Osteoblast (primary cell): ENCODE measurements at places on chromosomes 1 and 21.

DNA sequence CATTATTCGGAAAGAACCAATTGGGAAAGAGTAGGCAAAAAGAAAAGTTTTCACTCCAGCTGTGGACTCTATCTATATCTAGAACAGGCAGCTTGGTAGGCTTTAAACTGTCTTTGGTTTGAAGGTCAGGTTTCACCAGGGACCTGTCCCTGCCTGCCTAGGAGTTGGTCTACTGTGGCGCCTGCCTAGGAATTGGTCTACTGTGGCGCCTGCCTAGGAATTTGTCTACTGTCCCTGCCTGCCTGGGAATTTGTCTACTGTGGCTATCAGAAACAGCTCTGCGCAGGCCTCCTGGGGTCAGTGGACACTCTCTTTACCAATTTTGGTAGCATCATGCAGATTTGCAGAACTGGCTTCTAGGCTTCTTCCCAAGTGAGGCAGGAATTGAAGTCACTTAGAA lies 13.8 kb downstream of the USP25 start:
- no peaks in the 10 kb centered on the region for H3K27me3 ChIP-seq
- H3K4me1 ChIP-seq: peaks cover 8% of the 10 kb centered on the region
- H3K27ac ChIP-seq: no peak overlapping the region
- H3K4me3 ChIP-seq: no peak overlapping the region

- H3K36me3 ChIP-seq: no peaks in the 10 kb centered on the region
- no peak overlapping the region for H3K27ac ChIP-seq
- DNase-seq: no peak
- H3K4me1 ChIP-seq: no peaks in the 10 kb centered on the region
Measured at GRCh38 chr1:147505568-147505967, 35.7 kb upstream of the BCL9 start.

- no peak overlapping the region for H3K4me3 ChIP-seq
- peaks cover 6% of the 10 kb centered on the region for H3K4me1 ChIP-seq
- H3K27ac ChIP-seq: no peak overlapping the region
- DNase-seq: no peak
- no peaks in the 10 kb centered on the region for H3K36me3 ChIP-seq
- peaks cover 55% of the 10 kb centered on the region for H3K27me3 ChIP-seq
Measured at GRCh38 chr1:203219934-203220333, 9.5 kb downstream of the CHIT1 start.

DNA sequence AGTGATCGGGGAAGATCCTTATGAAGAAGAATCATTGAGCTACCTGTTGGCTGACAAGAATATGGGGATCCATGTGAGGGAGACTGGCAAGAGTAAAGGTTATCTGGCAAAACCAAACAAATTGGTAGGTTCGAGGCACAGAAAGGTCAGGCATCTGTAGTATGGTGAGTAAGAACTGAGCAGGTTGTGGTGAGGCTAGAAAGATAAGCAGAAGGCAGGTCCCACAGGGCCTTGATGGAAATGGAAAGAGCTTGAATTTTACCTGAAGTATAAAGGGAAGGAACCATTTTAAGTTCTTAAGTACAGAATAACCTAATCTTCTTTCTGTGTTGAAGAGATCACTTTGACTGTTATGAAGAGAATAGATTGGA lies 11.1 kb downstream of the PTPRC start:
- DNase-seq: no peak
- no peaks in the 10 kb centered on the region for H3K4me1 ChIP-seq
- no peaks in the 10 kb centered on the region for H3K36me3 ChIP-seq
- no peak overlapping the region for H3K4me3 ChIP-seq
- H3K27ac ChIP-seq: no peak overlapping the region

- no peak overlapping the region for H3K27ac ChIP-seq
- H3K27me3 ChIP-seq: no peaks in the 10 kb centered on the region
- no peaks in the 10 kb centered on the region for H3K36me3 ChIP-seq
Measured at GRCh38 chr1:27858072-27858948, 14.0 kb upstream of the THEMIS2 start.

DNA sequence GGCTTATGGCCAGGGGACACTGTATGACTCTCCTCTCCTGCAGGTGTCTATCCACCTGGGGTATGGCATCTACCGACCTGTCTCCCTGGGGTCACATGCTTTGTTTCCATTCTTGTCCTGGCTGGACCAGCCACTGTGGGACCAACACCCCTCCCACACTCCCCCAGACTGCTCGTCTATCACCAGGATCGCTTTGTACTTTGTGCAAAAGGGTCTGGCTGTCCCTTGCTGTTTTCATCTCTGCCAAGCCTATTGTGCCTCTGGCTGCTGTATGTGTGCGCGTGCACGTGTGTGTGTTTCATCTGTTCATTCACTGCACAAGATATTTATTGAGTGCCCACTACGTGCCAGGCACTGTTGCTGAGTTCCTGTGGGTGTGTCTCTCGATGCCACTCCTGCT lies 25.5 kb downstream of the ETNK2 start:
- peak; percentile 59 for DNase-seq
- no peak overlapping the region for H3K4me3 ChIP-seq
- H3K27me3 ChIP-seq: no peaks in the 10 kb centered on the region
- H3K4me1 ChIP-seq: peaks cover 29% of the 10 kb centered on the region
- peaks cover 3% of the 10 kb centered on the region for H3K36me3 ChIP-seq

- no peaks in the 10 kb centered on the region for H3K4me1 ChIP-seq
- H3K27ac ChIP-seq: no peak overlapping the region
- H3K27me3 ChIP-seq: no peaks in the 10 kb centered on the region
- peaks cover 18% of the 10 kb centered on the region for H3K36me3 ChIP-seq
Measured at GRCh38 chr1:227006226-227006796, 66.2 kb downstream of the COQ8A start.

DNA sequence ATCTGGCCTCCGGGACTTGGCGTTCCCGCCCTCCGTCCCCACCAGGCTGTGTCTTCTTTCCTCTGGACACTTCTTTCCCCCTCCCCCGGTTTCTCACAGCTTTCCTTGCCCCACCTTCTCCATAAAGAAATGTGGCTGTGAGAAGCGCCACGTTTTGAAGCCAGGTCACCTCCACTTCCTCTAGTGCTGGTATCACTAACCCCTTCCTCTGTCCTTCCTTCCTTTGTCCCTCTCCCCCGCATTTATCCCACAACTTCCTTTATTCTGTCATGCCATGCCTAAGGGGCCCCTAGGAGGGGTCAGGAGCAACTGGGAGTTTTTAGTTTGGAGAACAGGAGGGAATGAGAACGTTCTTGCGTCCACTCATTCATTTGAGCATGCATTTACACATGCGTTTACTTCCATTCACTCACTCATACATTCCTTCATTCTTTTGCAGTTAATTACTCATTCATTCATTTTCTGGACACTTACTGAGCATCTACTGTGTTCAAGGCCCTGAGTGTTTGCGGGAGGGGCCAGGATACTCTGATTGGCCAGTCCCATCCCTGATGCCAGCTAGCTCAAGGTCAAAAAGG lies 5.0 kb upstream of the ACOT11 start:
- no peaks in the 10 kb centered on the region for H3K27me3 ChIP-seq
- peak overlapping the region; percentile 58 for H3K27ac ChIP-seq
- peak overlapping the region; percentile 71 for H3K4me3 ChIP-seq
- no peaks in the 10 kb centered on the region for H3K36me3 ChIP-seq
